ENCODE measurements at places on chromosomes 16 and 17.

DNA sequence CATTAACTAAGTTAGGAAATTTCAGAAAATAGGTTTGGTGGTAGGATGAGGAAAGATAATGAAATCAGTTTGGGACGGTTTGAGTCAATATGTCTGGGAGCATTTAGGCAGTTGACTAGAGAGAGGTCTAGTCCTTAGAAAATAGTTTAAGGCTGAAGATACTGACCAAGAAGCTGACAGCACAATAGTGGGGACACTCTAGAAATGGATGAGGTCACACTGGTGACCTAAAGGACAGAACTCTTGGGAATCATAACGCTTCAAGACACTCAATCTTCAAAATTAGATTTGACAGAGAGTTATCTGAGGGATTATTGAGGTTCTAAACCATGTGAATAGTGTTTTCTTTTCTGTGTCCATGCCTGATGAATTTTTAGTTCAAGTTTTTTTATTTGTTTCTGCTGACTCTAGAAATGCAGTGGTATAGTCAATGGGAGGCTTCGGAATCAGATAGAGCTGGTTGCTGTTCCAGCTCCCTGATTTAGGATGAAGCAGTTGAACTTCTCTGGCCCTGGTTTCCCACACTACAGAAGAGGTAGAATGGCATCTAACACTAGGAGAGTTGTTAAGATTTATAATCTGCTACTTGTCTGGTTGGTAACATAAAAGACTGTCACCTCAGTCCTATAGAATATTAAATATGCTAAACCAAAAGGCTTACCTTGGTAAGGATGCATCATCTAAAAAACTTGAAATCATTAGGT, 29.7 kb downstream of the MMD start:
- peaks cover 20% of the 10 kb centered on the region for H3K36me3 ChIP-seq
- no peaks in the 10 kb centered on the region for H3K27me3 ChIP-seq
- H3K4me3 ChIP-seq = no peak overlapping the region
- no peaks in the 10 kb centered on the region for H3K4me1 ChIP-seq
- no peak for DNase-seq

GRCh38 chr17:49746791-49747490, 17.0 kb downstream of the FAM117A start:
- DNase-seq = no peak
- H3K27me3 ChIP-seq = no peaks in the 10 kb centered on the region
- H3K36me3 ChIP-seq = no peaks in the 10 kb centered on the region
- no peaks in the 10 kb centered on the region for H3K4me1 ChIP-seq
- no peak overlapping the region for H3K4me3 ChIP-seq

DNA sequence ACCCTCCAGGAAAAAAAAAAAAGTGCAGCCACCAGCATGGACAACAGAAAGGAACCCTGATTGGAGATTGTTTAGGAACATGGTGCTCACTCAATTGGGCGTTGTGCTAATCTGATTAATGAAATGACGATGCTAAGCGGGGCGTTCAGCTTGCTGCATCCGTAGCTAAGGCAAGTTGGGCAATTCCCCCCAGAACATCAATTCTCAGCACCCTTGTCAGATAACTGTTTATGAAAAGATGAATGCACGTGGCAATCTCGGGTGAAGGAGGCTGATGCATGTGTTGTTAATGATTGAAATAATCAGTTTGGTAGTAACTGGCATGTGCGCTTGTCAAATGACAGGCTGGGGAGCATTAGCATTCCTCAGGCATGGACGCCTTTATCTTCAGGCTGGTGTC, 57.0 kb downstream of the HS3ST3A1 start:
- H3K4me3 ChIP-seq = no peak overlapping the region
- H3K36me3 ChIP-seq = no peaks in the 10 kb centered on the region
- no peak overlapping the region for H3K27ac ChIP-seq
- no peaks in the 10 kb centered on the region for H3K27me3 ChIP-seq

DNA sequence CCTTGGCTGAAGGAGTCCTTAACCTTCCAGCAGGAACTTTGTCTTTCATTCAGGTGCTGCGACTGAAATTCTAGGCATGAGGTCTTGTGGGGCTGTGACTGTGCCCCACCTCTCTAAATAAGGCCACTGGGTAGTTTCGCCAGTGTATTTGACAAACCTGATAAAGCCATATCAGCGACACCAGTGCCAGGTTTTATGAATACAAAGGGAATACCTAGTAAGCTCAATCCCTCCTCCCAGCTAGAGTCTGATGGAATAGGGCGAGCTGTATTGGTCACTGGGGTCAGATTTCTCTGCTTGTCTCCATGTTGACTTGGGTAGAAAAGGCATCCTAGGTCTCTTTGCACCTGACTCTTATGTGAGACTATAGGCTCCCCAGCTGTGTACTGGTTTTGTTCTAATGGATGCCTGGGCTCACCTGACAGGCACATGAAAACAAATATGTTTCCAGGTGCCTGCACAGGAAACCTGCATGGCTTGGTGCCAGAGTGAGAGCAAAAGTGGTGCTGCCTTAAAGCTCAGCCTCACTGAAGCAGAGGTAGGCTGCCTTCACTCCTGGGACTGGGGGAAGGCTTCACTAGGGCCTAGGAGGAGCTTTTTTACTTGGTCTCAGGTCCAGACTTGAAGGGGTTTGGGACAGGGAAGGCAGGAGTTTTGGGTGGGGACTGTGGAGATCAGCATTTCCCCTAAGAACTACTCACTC, 8.3 kb downstream of the SLC7A6 start:
- H3K36me3 ChIP-seq = no peaks in the 10 kb centered on the region
- H3K27me3 ChIP-seq = no peaks in the 10 kb centered on the region
- no peak overlapping the region for H3K4me3 ChIP-seq
- DNase-seq = no peak

DNA sequence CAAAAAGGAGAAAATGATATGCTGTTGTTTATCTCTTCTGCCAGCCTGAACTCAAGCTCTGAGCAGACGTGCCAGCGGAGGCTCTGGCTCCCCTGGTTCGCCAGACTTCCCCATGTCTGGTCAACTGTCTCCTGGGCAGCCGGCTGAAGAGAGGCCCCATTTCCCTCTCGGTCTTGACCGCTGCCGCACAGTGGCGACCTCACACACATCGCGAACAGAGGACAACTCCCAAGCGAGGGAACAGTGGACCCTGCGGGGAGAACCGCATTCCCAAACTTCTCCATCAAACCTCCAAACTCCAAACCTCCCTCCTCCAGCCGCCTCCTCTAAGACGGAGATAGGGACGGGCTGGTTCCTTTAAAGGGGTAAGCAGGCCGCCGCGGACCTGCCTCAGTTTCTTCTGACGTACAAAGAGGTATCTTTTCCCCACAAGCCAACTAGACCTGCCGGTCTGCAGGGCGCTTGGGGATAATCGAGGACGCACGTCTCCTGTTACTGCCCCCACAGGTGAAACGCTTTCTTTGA, 24.9 kb upstream of the RFFL start:
- no peak overlapping the region for H3K27ac ChIP-seq
- peak overlapping the region; percentile 82 for H3K4me3 ChIP-seq
- H3K27me3 ChIP-seq = no peaks in the 10 kb centered on the region
- peaks cover 6% of the 10 kb centered on the region for H3K4me1 ChIP-seq

- H3K36me3 ChIP-seq = no peaks in the 10 kb centered on the region
- 0 out of 2 replicates have a peak, but pooled peaks cover 6% of the 10 kb centered on the region for H3K27me3 ChIP-seq
- peaks cover 16% of the 10 kb centered on the region for H3K4me1 ChIP-seq
- no peak overlapping the region for H3K27ac ChIP-seq
- no peak for DNase-seq
Measured at GRCh38 chr17:62653826-62654761, 26.6 kb downstream of the MRC2 start.

DNA sequence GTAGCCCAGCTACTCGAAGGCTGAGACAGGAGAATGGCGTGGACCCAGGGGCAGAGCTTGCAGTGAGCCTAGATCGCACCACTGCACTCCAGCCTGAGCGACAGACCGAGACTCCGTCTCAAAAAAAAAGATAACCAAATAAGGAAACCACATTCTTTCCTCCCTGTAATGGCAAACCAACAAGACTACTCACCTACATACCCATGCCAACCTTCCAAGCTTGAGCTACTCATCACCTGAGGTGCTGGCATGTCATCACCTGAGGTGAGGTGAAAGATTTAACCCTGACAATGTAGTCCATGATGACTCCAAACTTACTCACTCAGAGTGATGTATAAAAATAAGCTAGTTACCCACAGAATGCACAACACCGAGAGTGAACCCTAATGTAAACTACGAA, 85.2 kb downstream of the SMG6 start:
- no peaks in the 10 kb centered on the region for H3K36me3 ChIP-seq
- no peaks in the 10 kb centered on the region for H3K27me3 ChIP-seq
- no peak overlapping the region for H3K4me3 ChIP-seq
- no peak for DNase-seq

GRCh38 chr16:80273635-80274538, 266.9 kb upstream of the DYNLRB2 start:
- no peak overlapping the region for H3K4me3 ChIP-seq
- no peaks in the 10 kb centered on the region for H3K36me3 ChIP-seq
- no peak overlapping the region for H3K27ac ChIP-seq
- H3K4me1 ChIP-seq = no peaks in the 10 kb centered on the region
- H3K27me3 ChIP-seq = no peaks in the 10 kb centered on the region

- peaks cover 23% of the 10 kb centered on the region for H3K36me3 ChIP-seq
- H3K27ac ChIP-seq = no peak overlapping the region
- H3K4me3 ChIP-seq = no peak overlapping the region
- no peaks in the 10 kb centered on the region for H3K27me3 ChIP-seq
- no peak for DNase-seq
Measured at GRCh38 chr16:67865318-67865717, 7.5 kb upstream of the EDC4 start.

DNA sequence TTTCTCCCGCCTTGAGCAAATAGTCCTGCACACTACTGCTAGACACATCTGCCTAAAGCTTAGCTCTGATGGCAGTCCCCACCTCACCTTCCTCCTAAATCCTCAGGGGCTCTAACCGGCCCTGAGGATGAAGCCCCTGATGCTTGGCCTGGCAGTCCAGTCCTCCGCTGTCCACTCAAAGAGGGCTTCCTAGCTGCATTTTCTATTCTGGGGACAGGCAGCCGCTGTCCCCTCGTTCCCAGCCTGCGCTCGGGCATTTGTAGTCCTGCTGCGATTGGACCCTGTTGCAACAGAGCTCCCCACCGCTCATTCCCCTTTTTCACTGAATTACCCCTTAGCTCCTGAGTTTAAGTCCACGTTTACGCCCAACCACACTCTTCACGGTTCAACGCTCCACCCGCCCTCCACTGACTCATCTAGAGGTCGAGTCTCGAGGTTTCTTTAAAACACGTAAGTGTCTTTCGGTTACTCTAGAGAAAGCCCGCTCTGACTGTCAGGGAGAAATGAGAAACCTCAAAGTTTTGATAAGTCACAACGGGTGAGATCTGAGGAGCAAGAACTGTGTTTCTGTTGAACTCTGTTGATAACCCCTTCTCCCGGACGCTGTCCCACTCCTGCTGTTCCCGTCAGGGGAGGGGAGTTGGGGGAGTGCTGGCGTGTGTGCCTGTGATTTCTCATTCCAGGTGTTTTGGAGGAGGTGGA, 4.5 kb downstream of the CCR7 start:
- peaks cover 2% of the 10 kb centered on the region for H3K4me1 ChIP-seq
- no peak for DNase-seq
- H3K4me3 ChIP-seq = no peak overlapping the region
- H3K27me3 ChIP-seq = no peaks in the 10 kb centered on the region
- H3K27ac ChIP-seq = no peak overlapping the region

GRCh38 chr17:42163113-42163512, 8.3 kb upstream of the RAB5C start:
- no peaks in the 10 kb centered on the region for H3K27me3 ChIP-seq
- no peak overlapping the region for H3K4me3 ChIP-seq
- H3K27ac ChIP-seq = no peak overlapping the region
- no peaks in the 10 kb centered on the region for H3K4me1 ChIP-seq
- no peak for DNase-seq

- H3K27ac ChIP-seq = no peak overlapping the region
- no peak overlapping the region for H3K4me3 ChIP-seq
- DNase-seq = peak; percentile 62
- no peaks in the 10 kb centered on the region for H3K4me1 ChIP-seq
- no peaks in the 10 kb centered on the region for H3K36me3 ChIP-seq
- peaks cover 5% of the 10 kb centered on the region for H3K27me3 ChIP-seq
Measured at GRCh38 chr16:67284699-67285646, 5.6 kb downstream of the PLEKHG4 start.

- no peaks in the 10 kb centered on the region for H3K36me3 ChIP-seq
- H3K27ac ChIP-seq = no peak overlapping the region
- no peaks in the 10 kb centered on the region for H3K4me1 ChIP-seq
- no peak for DNase-seq
Measured at GRCh38 chr16:68499006-68499405, 40.1 kb upstream of the ZFP90 start.

GRCh38 chr16:70677499-70678120, 8.2 kb downstream of the MTSS2 start:
- H3K27ac ChIP-seq = no peak overlapping the region
- no peaks in the 10 kb centered on the region for H3K27me3 ChIP-seq
- no peak overlapping the region for H3K4me3 ChIP-seq
- DNase-seq = no peak

GRCh38 chr17:48060249-48060648, 12.1 kb downstream of the NFE2L1 start:
- no peak for DNase-seq
- H3K27ac ChIP-seq = no peak overlapping the region
- peaks cover 87% of the 10 kb centered on the region for H3K36me3 ChIP-seq
- no peak overlapping the region for H3K4me3 ChIP-seq
- H3K4me1 ChIP-seq = peaks cover 13% of the 10 kb centered on the region
- no peaks in the 10 kb centered on the region for H3K27me3 ChIP-seq

- no peaks in the 10 kb centered on the region for H3K27me3 ChIP-seq
- no peak overlapping the region for H3K4me3 ChIP-seq
- no peaks in the 10 kb centered on the region for H3K4me1 ChIP-seq
- no peaks in the 10 kb centered on the region for H3K36me3 ChIP-seq
- DNase-seq = no peak
Measured at GRCh38 chr17:69314246-69315065, 12.5 kb downstream of the ABCA5 start.

GRCh38 chr16:14455573-14455972, 174.5 kb downstream of the PARN start:
- DNase-seq = no peak
- H3K36me3 ChIP-seq = no peaks in the 10 kb centered on the region
- H3K27me3 ChIP-seq = no peaks in the 10 kb centered on the region
- H3K4me3 ChIP-seq = no peak overlapping the region

- H3K4me1 ChIP-seq = peaks cover 7% of the 10 kb centered on the region
- no peak for DNase-seq
- H3K27me3 ChIP-seq = no peaks in the 10 kb centered on the region
- no peak overlapping the region for H3K4me3 ChIP-seq
Measured at GRCh38 chr17:28081467-28081866, 39.0 kb downstream of the NLK start.

DNA sequence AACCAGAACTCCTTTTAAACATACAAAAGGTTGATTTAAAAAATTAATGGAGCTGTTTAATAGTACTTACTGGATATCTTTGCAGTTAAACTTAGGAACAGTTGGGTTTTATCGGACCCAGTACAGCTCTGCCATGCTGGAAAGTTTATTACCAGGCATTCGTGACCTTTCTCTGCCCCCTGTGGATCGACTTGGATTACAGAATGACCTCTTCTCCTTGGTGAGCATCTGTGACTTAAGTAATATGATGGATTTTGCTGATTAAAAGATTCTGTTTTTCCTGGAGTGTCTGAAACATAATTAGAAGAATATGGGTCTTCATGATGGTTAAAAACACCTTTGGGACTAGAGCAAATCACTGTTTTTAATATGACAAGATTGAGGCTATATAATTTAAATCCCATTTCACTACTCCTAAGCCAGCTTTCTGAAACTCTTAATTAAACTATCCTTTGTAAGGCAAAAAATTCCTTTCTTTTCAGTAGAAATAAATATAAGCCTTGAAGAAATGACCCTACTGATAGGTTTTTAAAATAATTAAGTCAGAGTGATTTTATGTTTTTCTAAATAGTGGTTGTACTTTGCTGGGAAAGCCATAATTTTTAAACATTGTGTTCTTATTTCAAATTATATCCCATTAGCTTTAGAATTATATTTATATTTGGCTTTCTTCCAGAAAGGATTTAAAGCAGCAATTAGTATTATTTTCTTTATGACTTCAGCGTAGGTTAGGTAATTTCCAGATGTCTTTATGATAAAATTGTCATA, 45.7 kb upstream of the KPNB1 start:
- no peak overlapping the region for H3K4me3 ChIP-seq
- no peaks in the 10 kb centered on the region for H3K27me3 ChIP-seq
- no peaks in the 10 kb centered on the region for H3K4me1 ChIP-seq
